ENCODE measurements at places on chromosomes 5 and 9.

GRCh38 chr5:60403343-60404006, 296.5 kb downstream of the DEPDC1B start:
- no peak for DNase-seq

- DNase-seq = no peak
Measured at GRCh38 chr5:132294728-132295504, 722 bp downstream of the SLC22A4 start.

- no peak for DNase-seq
Measured at GRCh38 chr5:172696171-172696849, 55.2 kb downstream of the NEURL1B start.

- DNase-seq = no peak
Measured at GRCh38 chr5:169688106-169688505, 51.0 kb downstream of the DOCK2 start.

DNA sequence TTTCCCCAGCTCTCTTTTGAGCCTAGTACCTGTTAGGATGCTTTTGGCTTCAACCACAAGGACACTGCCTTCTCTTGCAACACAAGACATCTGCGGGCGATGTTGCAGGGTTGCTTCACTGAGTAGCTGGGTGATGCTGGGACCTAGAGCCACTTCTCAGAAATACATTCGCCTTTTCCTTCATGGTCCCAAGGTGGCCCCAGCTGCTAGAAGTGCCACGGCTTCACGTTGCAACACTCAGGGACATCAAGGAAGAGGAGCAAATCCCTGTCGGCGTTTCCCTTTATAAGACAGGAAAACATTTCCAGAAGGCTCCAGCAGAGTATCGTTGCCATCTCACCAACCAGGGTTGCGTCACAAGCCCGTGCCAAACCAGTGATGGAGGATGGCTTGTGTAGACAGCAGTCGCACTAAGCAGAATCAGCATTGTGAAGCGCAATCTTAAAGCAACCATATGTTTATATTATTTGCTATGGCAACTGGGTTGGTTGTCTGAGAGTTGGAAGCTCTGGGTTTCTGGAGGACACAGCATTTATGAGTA, 62.7 kb downstream of the ANKRD33B start:
- DNase-seq = no peak

- peak; percentile 23 for DNase-seq
Measured at GRCh38 chr5:157914151-157914788, 55.3 kb upstream of the CLINT1 start.

- DNase-seq = no peak
Measured at GRCh38 chr5:57627661-57628060, 145.1 kb upstream of the ACTBL2 start.

DNA sequence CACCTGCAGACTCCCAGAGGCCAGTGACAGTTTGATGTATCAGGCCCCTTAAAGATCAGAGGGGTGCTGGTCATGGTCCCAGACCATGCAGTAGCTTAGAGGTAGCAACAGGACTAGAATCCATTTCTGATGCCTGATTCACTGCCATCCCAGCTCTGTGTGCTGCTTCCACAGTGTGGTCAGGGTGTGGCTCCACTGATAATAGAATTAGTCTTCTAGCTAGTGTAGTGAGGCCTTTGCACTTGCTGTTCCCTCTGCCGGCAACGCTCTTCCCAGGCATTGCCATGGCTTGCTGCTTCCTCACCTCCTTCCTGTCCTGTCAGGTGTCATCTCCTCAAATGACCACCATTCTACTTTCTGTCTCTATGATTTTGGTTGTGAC, 15.8 kb downstream of the PPARGC1B start:
- DNase-seq = no peak

DNA sequence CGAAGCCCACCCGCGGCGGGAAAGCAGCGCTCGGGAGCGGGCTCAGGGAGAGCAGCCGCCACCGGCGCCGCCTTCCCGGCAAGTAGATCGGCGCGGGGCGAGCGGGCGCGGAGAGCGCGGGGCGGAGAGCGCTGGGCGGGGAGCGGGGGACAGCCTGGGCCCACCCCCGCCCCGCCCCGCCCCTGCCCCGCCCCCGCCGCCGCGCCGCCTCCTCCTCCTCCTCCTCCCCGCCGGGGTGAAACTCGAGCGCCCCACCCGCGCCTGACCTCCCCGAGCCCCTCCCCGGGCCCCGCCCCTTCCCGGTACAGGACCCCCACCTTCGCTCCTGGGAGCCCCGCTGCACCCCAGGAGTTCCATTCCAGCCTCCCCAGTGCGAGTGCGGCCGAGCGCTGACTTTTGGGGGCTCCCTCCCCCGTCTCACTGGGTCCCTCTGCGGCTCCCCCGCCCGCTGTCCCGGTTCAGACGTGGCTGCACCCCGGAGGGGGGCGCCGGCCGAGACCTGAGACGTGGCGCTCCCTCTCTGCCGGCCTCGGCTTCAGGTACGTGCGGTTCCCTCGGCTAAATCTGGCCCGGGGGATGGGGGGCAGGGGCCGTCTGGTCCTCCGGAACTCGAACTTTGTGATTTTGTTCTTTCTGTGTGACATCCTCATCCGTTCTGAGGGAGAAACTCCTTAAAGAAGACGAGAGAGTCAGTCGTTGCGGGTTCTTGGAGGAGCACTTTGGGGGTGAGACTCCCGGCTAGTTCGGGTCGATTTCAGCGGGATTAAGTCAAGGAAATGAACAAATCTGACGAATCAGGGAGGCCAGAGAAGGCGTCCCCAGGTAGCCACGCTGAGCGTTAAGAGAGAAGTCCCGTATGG, at the start of gene SEMA5A:
TSS of gene SEMA5A (minus strand) at position 84 of the 860 bp plus-strand sequence. CDS start 166,129 bp downstream, outside the sequence.
- DNase-seq = peak; percentile 67

DNA sequence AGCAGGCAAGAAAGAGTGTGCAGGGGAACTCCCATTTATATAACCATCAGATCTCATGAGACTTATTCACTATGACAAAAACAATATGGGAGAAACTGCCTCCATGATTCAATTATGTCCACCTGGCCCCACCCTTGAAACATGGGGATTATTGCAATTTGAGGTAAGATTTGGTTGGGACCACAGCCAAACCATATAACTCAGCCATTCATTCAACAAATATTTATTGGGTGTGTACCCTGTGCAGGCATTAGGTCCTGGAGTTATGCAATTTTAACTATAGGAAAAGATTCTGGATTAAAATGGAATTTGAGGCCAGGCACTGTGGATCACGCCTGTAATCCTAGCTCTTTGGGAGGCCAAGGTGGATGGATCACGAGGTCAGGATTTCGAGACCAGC, 124.2 kb upstream of the GAS1 start:
- no peak for DNase-seq

- no peak for DNase-seq
Measured at GRCh38 chr9:97873882-97874281, 20.9 kb downstream of the FOXE1 start.

GRCh38 chr5:154103233-154103632, 64.5 kb downstream of the MFAP3 start:
- DNase-seq = no peak

DNA sequence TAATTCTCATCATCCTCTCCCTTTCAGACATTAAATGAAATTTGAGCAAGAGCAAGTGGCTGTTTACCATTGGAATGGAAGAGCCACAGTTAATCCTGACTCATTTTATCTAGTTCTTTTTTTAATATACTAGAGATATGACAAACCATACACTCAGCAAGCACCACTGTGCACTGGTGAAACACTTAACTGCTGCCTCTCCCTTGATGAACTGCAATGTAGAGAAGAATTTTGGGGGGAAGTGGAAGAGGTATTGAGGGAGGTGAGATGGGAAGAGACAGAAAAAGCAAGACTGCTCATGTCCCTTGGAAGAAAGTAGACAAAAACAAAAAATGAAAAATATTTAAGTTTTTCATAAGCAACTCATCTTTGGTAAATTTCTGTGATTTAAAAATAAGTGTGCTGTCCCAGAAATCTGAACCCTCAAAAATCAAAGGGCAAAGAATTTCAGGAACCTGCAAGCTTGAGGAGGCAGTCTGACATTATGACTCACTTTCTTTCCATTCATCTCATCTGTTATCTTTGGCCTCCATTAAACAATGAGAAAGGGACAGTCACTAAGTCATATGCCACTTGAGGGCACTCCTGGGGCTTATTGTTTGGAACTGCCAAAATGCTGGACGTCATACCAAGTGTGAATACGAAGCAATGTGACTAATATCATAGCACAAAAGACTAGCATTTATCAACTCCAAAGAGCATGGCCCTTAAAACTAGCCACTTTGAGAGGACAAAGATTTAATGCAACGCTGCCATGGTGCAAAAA, 566.8 kb upstream of the DMAC1 start:
- no peak for DNase-seq

GRCh38 chr9:70121818-70122436, 78.3 kb downstream of the MAMDC2 start:
- DNase-seq = no peak

- DNase-seq = peak; percentile 68
Measured at GRCh38 chr5:16013334-16014065, 166.1 kb downstream of the MARCHF11 start.

DNA sequence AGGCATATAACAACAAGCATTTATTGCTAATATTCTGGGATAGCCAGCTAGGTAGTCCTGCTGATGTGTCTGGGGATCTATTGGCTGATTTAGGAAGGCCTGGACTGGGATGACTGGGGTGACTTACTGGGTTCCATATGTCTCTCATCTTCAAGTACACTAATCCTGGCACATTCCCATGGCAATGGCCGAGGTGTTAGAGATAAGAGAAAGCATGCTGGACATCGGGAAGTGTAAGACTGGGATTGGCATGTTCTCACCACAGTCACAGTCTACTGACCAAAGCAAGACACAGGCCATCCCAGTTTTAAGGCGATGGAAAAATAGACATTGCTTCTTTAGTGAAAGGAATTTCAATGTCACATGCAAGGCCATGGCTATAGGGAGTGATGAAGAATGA, 29.7 kb downstream of the F2R start:
- no peak for DNase-seq

DNA sequence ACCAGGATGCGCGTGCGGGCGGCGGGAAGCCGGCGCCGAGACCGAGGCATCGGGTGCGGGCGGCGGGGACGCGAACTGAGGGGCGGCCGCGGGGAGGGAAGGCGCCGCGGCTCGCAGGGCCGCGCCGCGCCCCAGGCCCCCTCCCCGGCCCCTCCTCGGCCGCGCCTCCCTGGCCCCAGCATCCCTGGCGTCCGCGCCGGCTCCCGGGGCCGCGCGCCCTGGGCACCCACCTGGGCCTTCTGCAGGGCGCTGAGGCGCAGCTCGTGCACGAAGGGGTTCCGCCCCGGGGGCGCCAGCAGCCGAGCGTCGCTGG, 324 bp downstream of the LPCAT1 start:
- peak; percentile 62 for DNase-seq

- peak; percentile 97 for DNase-seq
Measured at GRCh38 chr5:42887097-42887496, 75.4 kb upstream of the SELENOP start.
